ENCODE measurements at places on chromosomes 16 and 17.

DNA sequence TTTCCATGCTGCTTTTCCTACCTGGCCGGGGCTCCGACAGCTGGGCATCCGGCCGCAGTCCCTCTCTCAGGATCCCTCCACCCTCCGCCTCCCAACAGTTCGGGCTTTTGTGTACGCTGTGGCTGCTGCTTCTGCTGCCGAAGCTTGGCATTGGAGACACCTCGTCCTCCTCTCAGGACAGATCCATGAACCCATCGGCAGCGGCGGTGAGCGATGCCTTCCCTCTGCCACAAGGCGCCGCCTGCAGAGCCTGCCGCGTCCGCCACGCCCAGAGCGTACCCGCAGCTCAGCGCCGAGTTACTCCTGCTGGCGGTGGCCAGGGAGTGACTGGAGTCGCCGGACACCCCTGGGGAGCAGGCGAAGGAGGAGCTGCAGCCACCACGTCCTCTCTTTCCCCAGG, 2032.8 kb downstream of the TP53TG3F start:
- DNase-seq, result no peak

GRCh38 chr17:61427567-61427966, 24.7 kb upstream of the TBX4 start:
- DNase-seq, result no peak

DNA sequence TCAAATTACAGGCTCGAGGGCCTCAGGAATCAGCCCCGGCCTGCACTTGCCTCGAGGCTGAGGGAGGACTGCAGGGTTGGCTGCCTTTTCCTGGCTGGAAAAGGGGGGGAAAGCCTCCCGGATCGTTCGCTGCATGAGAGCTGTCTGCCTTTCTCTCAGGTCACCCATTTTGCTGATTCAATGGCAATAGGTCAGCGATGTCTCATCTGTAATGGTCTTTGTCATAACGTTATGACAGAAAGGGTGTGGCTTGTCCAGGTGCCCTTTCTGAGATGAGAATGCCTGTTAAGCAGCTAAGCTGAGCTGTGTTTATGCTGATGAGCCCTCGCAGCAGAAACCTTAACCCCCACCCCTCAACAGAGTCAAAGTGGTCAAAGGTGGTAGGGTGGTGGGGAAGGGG, 81.8 kb downstream of the AKAP1 start:
- no peak for DNase-seq

- no peak for DNase-seq
Measured at GRCh38 chr17:64278614-64279013, 15.6 kb upstream of the TEX2 start.

DNA sequence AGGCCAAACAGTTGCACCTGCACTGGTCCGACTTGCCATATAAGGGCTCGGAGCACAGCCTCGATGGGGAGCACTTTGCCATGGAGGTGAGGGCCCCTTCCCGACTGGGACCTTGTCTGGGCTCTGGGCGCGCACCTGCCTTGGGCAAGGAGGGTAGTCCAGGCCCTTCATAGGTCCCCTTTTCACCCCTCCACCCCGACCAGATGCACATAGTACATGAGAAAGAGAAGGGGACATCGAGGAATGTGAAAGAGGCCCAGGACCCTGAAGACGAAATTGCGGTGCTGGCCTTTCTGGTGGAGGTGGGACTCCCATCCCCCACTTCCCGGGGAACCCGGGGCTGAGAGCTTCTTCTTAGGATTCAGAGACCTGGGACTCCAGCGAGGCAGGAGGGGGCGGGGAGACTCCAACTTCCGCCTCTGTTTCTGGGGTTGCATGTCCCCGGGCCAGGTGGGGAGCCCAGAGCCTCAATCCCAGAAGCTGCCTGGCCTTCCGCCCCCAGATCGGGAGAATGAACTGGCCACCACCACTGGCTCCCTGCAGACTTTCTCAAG, 7.8 kb downstream of the CA4 start:
- no peak for DNase-seq

All from naive thymus-derived CD4-positive, alpha-beta T cell (primary cell).